ENCODE measurements at places on chromosomes 5 and 9.
A peak's percentile ranks its signal among the peaks of the same experiment; 100 is the strongest.

GRCh38 chr5:83548581-83548980, 77.0 kb downstream of the VCAN start:
- DNase-seq = no peak

DNA sequence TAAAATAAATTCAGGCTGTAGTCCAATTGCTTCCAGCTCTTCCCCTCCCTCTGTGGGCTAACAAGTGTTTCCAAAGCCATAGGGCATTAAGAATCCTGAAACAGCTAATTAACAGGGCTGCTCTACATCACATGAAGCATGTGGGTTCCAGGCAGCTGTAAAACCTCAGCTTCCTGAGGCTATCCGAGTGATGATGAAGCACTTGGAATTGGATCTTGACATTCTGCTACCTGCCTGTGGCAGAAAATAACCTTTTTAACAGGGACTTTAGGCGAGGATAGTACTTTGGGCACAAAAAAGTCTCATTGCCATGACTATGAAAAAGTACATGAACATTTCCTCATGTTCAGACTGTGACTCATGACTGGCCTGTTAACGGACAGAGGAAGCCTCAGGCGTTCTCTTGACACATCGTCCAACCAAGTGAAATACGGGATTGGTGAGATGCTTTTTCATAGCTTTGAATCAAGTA, 107.2 kb downstream of the PDE4D start:
- no peak for DNase-seq

DNA sequence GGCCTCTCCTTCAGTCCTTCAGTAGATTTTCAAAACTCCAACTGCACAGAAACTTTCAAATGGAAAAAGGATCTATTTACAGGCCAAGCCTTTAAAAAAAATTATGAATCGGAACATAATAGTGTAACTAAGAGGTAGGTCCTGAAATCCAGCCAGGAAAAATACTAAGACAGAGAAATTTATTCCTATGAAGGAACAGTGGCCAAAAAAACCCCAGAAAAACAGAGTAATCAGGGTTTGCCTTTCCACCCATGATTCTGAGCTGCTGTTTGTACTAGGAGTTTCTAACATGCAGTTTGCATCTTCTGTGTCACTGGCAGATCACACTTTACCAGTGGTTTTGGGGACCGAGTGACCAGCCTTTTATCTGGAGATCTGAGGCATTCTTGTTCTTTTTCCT, 93.1 kb upstream of the TMED7 start:
- DNase-seq = no peak

DNA sequence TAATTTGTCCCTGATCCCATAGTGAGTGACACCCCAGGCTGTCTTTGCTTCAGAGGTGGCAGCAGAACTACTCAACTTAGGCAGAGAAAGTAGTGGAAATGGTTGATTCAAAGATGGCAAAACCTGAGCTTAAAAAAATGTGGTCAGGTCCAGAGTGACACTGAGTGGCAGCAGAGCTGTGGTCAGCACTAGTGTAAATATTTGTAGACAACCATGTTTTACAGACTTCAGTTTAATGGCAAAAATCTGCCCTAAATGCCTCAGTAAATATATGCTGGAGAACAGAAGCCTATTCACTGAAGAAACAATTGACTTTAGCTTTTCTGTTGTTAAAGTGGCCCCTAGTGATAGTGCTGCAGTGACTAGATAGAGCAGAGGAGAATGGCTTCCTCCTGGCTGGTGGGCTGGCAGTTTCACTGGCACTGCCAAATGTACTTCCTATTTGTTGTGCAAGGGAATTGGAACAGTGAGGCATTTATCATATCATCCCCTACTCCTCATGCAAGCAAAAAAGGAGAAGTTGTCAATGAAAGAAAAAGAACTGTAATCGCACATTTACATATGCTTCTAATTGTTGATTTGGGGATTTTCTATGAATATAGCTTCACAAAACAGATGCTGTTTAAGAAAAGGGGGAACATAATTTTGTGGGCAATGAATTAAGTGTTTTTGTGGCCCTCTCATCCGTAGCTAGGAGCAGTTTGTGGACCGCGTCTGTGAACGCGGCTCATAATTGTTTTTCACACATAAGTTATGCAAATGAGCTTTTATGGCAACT, 12.0 kb downstream of the PBX3 start:
- peak; percentile 69 for DNase-seq

- peak; percentile 5 for DNase-seq
Measured at GRCh38 chr9:76571743-76572146, 112.8 kb downstream of the GCNT1 start.

DNA sequence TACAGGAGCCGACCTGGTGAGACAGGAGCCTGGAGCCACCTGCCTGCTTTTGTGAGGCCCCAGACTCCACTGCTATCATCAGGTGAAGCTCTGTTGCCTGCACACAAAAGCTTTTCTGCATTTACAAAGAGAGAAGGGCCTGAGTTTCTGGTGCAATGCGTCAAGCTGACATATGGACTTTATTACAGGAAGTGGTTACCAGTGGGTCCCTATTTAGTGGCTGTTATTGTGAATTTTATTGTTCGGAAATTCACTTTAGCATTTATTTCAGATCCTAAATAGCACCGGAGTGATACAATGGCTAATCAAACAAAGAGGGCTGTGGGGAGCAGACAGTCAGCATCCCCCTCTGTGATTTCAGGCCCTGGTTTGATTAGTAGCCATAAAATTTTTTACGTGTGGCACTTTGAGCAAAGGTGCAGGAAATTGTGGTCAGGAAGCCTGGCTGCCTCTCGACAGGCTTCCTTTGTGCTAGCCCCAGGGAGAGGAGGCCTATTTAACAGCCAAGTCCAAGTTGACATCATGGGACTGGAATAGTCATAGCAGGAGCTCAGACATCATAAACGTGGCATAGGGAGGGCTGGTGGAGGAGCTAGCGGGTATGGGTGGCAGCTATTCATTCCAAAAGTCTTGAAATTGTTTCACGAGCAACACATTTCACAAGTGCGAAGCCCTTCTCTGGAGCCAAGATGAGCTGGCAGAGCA, 8.4 kb downstream of the TGFBI start:
- no peak for DNase-seq

- DNase-seq = no peak
Measured at GRCh38 chr5:66143473-66144073, 527 bp upstream of the SREK1 start.

GRCh38 chr9:30125881-30126280, 2258.6 kb upstream of the ACO1 start:
- no peak for DNase-seq

GRCh38 chr9:79471580-79472543, 99.9 kb upstream of the TLE4 start:
- peak; percentile 61 for DNase-seq

DNA sequence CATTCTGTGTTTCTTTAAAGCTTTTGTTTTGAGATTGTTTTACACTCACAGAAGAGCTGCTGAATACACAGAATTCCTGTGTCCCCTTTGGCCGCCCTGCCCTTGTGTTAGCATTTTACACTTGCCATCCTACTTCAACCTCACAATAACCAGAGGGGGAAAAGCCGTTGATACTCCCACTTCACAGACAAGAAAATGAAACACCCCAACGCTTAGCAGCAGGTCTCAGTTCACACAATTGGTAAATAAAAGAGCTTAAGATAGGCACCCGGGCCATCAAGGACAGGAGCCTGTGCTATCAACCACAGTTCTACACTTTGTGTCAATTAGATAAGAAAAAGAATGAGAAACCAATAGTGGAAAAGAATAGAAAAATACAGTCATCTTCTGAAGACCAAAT, 178.0 kb downstream of the SYK start:
- DNase-seq = no peak

DNA sequence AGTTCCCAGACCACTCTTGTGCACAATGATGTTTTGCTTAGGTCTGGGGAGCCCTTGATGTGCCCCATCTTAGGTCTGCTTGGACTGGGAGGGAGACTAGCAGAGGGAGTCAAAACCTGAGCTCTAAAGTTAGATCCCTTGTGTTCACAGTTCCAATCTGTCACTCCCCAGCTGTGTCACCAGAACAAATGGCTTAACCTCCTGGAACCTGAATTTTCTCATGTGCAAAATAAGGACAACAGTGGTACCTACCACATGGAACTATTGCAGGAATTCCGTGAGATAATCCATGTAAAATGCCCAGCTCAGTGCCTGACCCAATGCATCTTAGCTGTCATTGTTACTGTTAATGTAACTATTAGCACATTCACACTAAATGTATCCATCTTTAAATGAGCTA, 45.5 kb downstream of the GALNT10 start:
- no peak for DNase-seq

GRCh38 chr5:157116483-157116954, 7.7 kb upstream of the HAVCR2 start:
- no peak for DNase-seq

DNA sequence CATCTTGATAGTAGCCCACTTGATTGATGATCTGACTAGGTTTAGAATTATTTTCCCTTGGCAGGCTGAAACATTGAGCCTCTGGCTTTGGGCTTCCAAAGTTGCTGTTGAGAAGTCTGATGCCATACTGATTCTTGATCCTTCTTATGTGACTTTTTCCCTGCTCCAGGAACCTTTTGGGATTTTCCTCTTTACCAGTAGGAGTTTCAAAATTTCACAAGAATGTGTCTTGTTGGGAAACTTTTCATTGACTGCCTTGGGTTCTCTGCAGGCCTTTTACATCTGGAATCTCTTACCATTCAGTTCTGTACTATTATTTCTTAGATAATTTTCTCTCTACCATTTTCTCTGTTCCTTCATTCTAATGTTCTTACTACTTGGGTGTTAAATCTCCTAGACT, 20.0 kb downstream of the STC2 start:
- DNase-seq = no peak

DNA sequence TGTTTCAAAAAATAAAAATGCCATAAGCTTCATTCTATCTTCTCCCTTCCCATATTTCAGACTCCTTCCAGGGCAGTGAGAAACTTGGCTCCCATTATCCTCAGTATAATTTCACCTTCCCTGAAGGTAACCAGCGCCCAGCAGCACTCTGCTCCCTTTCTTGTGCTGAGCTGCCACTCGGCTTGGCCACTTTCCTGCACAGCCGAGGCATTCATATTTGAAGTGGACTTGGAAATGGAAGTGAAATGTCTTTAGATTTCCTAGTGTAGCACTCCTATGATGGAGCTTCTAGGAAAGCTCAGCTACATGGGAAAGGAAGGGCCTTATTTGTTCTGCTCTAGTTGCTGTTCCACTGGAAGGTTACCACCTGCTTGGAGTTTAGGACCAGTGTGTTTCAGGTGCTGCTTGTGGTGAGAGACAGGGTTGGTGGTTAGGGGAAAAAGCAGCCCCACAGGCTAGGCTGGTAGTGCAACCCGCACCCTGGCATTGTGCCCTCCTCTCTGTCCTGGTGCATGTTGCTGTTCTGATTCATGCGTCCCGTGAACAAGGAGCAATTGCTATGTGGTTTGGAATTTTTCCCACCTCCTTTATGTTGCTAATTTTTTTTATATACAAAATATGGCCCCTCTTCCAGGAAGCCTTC, 53.8 kb downstream of the RAD23B start:
- no peak for DNase-seq

DNA sequence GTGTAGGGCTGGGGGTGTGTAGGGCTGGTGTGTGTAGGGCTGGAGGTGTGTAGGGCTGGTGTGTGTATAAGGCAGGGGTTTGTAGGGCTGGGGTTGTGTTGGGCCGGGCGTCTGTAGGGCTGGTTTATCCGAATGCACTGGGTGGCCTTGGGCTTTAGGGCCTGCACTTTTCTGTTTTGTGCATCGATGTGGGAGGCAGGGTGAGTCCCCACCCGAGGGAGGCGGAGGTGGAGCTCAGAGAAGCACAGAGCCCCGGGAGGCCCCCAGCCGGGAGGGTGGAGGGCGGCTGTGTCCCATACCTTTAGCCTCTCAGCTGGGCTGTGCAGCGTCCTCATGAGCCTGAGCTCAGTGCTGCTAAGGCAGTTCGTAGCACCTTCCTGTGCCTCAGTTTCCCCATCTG, 13.5 kb downstream of the COL5A1 start:
- DNase-seq = peak; percentile 43

DNA sequence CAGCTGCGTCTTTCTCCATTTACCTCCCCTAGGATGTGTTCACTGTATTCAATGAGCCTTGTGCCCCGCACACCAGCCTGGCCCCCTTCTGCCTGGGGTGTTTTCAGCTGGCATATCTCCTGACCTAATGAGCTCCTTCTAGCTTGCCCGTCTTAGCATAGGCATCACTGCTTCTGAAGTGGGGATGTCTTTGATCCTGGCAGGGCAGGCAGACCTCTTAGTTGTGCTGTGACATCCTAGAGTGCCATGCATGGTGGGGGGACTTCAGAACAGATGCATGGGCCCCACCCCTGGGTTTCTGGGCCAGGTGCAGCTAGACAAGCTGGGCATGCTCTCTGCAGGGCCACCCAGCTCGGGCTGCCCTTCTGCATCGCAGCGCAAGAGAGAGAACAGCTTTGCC, 172.7 kb downstream of the GADD45G start:
- no peak for DNase-seq

- DNase-seq = no peak
Measured at GRCh38 chr5:62689599-62690368, 111.2 kb downstream of the LRRC70 start.

GRCh38 chr5:135294793-135295192, 104.2 kb downstream of the MACROH2A1 start:
- no peak for DNase-seq

DNA sequence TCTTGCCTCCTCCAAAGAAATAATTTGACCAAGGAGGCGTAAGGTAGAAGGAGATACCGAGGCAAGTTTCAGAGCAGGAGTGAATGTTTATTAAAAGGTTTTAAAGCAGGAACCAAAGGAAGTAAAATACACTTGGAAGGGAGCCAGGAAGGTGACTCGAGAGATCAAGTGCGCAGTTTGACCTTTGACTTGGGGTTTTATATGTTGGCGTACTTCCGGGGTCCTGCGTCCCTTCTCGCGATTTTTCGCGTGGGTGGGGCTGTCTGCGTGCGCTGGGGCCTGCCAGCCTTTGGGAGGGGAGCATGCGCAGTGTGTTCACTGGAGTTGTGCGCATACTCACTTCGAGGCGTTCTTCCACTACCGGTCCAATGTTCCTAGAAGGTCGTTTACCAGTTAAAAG, 166.0 kb upstream of the IRX2 start:
- DNase-seq = no peak

DNA sequence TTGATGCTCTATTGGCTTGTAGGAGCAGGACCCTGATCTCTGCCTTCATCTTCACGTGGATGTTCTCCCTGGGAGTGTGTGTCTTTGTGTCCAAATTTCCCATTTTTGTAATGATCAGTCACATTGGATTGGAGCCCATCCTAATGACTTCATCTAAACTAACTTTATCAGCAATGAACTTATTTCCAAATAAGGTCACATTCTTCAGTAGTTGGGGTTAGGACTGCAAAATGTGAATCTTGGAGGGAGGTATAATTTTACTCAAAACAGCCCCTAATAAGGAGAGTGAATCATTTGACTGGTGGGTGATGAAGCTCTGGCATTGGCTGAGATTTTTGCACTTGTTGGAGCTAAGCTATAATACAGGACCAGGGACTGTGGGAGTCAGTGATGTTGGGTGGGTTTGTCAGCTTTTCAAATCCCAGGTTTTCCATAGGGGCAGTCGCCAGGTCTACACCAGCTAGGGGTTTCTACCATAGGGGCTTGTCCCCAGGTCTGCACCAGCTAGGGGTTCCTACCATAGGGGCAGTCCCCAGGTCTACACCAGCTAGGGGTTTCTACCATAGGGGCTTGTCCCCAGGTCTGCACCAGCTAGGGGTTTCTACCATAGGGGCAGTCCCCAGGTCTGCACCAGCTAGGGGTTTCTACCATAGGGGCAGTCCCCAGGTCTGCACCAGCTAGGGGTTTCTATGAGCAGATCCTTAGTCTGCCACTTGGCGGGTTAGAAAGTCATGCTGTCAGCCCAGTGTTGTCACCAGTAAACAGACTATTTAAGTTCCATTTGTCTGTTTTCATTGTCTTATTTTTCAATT, 382.6 kb upstream of the DAP start:
- no peak for DNase-seq
